Activated CD8-positive, alpha-beta T cell treated with anti-CD3 and anti-CD28 coated beads, Interleukin-2, amount 10 ng/mL, durations not matched to agents 7 days and 5 days (primary cell): ENCODE measurements at places on chromosomes 3 and 15. TPM values are rescaled to one million over a fixed set of nuclear protein-coding genes. Genes with fewer than 3 reads are reported as not detected.

The TM4SF18 gene
- not detected for total RNA-seq

The STAB1 gene
- total RNA-seq = not detected

GRCh38 chr3:16533928-16534574 is 20.6 kb upstream of the RFTN1 start:
- no peak overlapping the region for H3K4me3 ChIP-seq
- H3K36me3 ChIP-seq = no peaks in the 10 kb centered on the region
- no peak overlapping the region for H3K27ac ChIP-seq
- DNase-seq = no peak
- H3K27me3 ChIP-seq = peaks cover 34% of the 10 kb centered on the region
- peaks cover 4% of the 10 kb centered on the region for H3K4me1 ChIP-seq

DNA sequence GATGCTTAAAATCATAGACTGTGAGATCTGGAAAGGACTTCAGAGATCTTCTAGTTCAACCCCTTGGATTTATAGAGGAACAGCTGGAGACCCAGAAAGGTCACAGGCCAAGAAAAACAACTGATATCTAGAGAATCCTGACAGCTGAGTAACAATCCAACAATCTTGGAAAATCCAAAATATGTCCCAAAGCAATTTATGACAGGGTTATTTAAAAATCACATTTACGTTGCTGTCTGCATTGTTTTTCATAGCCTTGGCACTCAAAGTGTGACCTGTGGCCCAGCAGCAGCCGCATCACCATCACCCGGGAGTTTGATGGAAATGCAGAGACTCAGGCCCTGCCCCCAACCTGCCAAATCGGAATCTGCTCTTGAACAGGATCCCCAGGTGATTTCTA is 78.8 kb downstream of the FBN1 start:
- no peaks in the 10 kb centered on the region for H3K36me3 ChIP-seq
- no peak for DNase-seq
- no peak overlapping the region for H3K4me3 ChIP-seq
- no peak overlapping the region for H3K27ac ChIP-seq
- H3K4me1 ChIP-seq = no peaks in the 10 kb centered on the region

GRCh38 chr3:110470310-110470709 is 601.3 kb upstream of the NECTIN3 start:
- no peaks in the 10 kb centered on the region for H3K4me1 ChIP-seq
- no peak overlapping the region for H3K4me3 ChIP-seq
- no peak for DNase-seq

DNA sequence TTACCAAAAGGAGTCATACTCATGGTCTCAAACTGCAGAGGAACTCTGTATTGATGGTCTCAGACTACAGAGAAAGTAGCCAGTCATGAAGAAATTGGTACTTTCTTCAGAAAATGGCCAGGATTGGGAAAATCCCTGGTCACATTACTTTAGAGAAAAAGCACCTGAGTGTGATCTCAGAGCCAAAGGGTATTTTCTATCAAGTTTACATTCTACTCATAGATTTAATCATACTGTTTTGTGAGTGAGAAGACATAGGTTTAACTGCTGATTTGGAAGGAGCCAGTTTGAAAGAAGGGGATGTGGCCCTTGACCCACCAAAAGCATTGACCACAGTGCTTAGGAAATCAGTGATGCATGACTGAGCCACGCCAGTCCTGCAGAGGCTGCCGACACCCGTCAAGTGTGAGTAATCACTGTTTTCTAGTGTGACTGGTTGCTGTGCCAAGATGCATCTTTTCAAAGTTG is 203.6 kb downstream of the AKAP13 start:
- H3K27ac ChIP-seq = peak overlapping the region; percentile 95
- no peaks in the 10 kb centered on the region for H3K27me3 ChIP-seq
- H3K36me3 ChIP-seq = peaks cover 54% of the 10 kb centered on the region

DNA sequence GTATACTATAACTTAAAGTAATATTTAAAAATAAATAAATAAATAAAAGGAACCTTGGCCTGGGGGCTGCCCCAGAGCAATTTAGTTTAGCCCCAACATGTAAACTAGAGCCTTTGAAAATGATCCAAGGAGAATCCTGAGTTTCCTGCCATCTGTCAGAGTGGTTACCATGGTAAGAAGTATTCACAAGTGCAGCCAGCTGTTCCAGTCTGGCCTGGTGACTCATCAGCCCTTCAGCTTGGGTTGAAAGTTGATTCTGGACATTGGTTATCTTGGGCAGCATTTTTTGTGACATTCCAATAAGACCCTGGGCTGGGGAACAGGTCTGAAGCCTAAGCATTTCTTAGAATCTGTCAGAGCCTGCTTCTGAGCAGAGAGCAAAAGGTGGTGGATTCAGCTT is 72.7 kb upstream of the LRTM1 start:
- H3K4me1 ChIP-seq = no peaks in the 10 kb centered on the region
- H3K4me3 ChIP-seq = no peak overlapping the region
- no peak overlapping the region for H3K27ac ChIP-seq
- no peaks in the 10 kb centered on the region for H3K36me3 ChIP-seq

GRCh38 chr3:128345196-128345595 is 121.5 kb downstream of the DNAJB8 start:
- no peaks in the 10 kb centered on the region for H3K4me1 ChIP-seq
- no peak overlapping the region for H3K27ac ChIP-seq
- no peaks in the 10 kb centered on the region for H3K27me3 ChIP-seq
- DNase-seq = no peak
- H3K4me3 ChIP-seq = no peak overlapping the region

GRCh38 chr3:77102951-77103769 is 63.3 kb downstream of the ROBO2 start:
- DNase-seq = no peak
- no peaks in the 10 kb centered on the region for H3K27me3 ChIP-seq
- H3K36me3 ChIP-seq = no peaks in the 10 kb centered on the region
- H3K4me3 ChIP-seq = no peak overlapping the region

DNA sequence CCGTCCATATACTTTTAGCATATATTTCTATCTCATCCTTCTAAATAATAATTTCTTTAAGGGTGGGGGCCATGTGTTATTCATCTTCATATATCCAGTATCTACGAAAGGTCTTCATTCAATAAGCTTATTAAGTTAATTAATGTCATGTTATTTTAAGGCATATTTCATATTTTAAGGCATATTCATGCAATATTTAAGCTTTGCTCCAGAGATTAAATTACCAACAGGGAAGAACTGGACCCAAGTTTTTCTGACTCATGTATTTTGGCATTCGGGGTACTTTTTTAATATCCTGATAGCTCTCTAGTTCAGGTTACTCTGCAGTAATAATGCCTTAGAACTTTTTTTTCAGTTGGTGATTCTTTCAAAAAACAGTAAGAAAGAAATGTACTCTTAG is 27.4 kb downstream of the PHC3 start:
- DNase-seq = no peak
- no peak overlapping the region for H3K27ac ChIP-seq
- H3K4me3 ChIP-seq = no peak overlapping the region

DNA sequence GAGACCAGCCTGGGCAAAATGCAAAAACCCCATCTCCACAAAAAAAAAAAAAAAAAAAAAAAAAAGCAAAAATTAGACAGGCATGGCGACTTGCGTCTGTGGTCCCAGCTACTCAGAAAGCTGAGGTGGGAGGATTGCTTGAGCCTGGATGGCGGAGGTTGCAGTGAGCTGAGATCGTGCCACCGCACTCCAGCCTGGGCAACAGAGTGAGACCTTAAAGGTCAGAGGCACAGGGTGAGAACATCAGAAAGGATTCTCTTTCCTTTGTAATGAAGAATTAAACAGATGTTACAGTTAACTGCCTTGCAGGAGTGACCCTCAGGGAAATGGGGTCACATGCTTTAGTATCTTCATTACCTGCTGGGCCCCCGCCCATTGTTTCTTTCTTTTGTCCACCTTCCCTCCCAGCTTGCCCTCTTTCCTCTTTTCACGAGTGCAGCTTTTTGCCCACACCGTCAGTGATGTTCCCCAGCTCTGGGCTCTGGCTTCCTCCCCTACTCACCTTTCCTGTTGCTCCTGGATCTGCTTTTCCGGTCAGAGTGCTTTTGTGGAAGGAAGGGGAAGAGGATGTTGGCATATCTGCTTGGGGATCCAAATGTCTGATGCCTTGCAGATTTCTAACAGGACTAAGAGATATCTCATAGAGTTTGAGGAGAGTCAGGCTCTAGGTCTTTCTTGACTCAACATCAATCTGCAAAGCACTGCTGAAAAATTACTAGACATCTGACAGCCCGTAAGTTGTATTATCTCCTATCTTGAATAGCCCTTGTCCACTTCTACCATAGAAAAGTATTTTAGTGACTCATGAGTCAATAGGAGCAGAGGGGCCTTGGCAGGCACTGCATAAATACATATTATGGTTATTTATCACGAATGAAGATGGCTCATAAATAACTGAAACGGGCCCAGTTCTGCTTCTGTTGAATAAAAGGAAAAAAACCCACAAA is 35.6 kb upstream of the NDUFB4 start:
- no peaks in the 10 kb centered on the region for H3K36me3 ChIP-seq
- H3K4me1 ChIP-seq = peaks cover 11% of the 10 kb centered on the region
- no peak overlapping the region for H3K27ac ChIP-seq
- no peak overlapping the region for H3K4me3 ChIP-seq
- no peak for DNase-seq

GRCh38 chr3:35137612-35138011 is 501.7 kb upstream of the ARPP21 start:
- H3K4me3 ChIP-seq = no peak overlapping the region
- H3K36me3 ChIP-seq = no peaks in the 10 kb centered on the region
- no peaks in the 10 kb centered on the region for H3K4me1 ChIP-seq
- no peaks in the 10 kb centered on the region for H3K27me3 ChIP-seq
- no peak for DNase-seq

DNA sequence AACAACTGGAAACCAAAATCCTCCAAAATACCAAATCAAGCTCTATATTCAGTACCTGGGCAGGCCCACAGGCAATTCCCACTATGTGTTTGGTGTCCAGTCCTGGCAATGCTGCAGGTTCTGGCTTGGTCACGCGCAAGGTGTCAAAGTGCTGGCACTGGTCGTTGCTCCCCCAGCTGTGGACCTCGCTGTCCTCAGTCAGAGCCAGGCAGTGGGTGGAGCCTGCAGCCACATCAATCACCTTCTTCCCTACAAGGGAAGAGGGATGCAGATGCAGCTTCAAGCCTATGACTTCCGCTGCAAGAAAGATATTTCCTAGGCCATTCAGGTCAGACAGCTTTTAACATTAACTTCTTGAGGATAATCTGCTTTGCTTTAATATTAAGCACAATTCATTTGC is 61.3 kb downstream of the HERC2 start:
- DNase-seq = no peak
- no peaks in the 10 kb centered on the region for H3K27me3 ChIP-seq
- H3K36me3 ChIP-seq = peaks cover 8% of the 10 kb centered on the region

GRCh38 chr3:32113981-32114545 is 7.6 kb downstream of the GPD1L start:
- peak; percentile 33 for DNase-seq
- H3K27me3 ChIP-seq = no peaks in the 10 kb centered on the region
- H3K27ac ChIP-seq = peak overlapping the region; percentile 91
- H3K36me3 ChIP-seq = peaks cover 45% of the 10 kb centered on the region
- H3K4me3 ChIP-seq = peak overlapping the region; percentile 65
- peaks cover 69% of the 10 kb centered on the region for H3K4me1 ChIP-seq

GRCh38 chr3:171557173-171557572 is 97.0 kb upstream of the TNIK start:
- H3K27me3 ChIP-seq = no peaks in the 10 kb centered on the region
- H3K27ac ChIP-seq = no peak overlapping the region
- H3K4me3 ChIP-seq = no peak overlapping the region
- DNase-seq = no peak
- peaks cover 29% of the 10 kb centered on the region for H3K4me1 ChIP-seq
- H3K36me3 ChIP-seq = peaks cover 5% of the 10 kb centered on the region

DNA sequence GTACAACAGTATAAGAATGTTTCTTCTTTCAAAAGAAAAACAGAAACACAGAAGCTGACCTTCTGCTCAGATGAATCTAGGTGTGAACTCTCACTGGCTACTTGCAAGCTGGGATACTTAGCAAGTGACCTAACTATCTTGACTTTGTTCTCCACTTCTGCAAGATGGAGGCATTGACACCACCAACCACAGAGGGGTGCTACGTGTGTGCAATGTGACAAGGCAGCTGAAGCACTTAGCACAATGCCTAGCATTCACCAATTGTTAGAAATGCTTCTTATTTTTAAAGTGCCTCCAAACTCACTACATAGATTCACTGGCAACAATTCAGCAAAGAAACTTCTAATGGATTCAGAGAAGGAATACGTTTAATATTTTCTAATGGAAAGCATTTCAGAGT is 331.4 kb upstream of the WNT5A start:
- H3K4me1 ChIP-seq = no peaks in the 10 kb centered on the region
- no peaks in the 10 kb centered on the region for H3K36me3 ChIP-seq
- H3K27me3 ChIP-seq = no peaks in the 10 kb centered on the region
- DNase-seq = no peak

GRCh38 chr3:97515076-97515475 is 249.5 kb upstream of the ARL6 start:
- H3K36me3 ChIP-seq = no peaks in the 10 kb centered on the region
- no peak overlapping the region for H3K27ac ChIP-seq
- H3K27me3 ChIP-seq = no peaks in the 10 kb centered on the region

DNA sequence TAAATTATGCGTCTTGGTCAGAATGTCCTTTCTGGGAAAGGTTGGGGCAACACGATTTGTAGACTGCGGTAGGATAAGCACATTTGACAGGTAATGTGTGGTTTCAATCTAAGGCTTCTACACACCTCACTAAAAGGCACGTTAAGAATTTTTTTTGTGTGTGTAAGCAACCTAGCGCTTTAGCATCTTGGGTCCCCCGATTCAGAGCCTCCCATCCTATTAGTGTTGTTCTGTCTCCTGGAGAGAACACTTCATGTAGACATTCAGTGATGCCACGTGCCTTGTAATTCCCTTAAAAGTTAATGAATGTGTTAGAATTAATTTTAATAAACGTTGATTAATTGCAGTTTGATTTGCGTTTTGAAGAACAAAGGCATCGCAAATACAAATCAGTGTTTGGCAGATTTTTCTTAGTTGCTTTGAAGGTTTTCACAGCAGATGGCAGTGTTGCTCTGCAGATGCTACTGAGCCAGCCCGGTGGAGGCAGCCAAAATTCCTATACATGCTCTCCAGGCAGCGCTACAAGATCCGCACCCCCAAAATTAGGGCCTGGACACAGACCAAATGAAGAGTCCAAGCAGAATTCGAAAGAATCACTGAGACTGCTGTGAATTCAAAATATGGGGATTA is 63.5 kb downstream of the OTOL1 start:
- H3K4me1 ChIP-seq = no peaks in the 10 kb centered on the region
- DNase-seq = no peak
- no peaks in the 10 kb centered on the region for H3K27me3 ChIP-seq
- no peak overlapping the region for H3K27ac ChIP-seq

GRCh38 chr3:71930056-71930991 is 145.4 kb upstream of the PROK2 start:
- no peaks in the 10 kb centered on the region for H3K4me1 ChIP-seq
- H3K27ac ChIP-seq = no peak overlapping the region
- H3K36me3 ChIP-seq = no peaks in the 10 kb centered on the region
- H3K4me3 ChIP-seq = no peak overlapping the region

GRCh38 chr3:155805204-155805801 is 775 bp downstream of the C3orf33 start:
- DNase-seq = no peak
- peaks cover 10% of the 10 kb centered on the region for H3K27me3 ChIP-seq
- H3K4me1 ChIP-seq = peaks cover 10% of the 10 kb centered on the region
- no peaks in the 10 kb centered on the region for H3K36me3 ChIP-seq
- peak overlapping the region; percentile 22 for H3K27ac ChIP-seq

- no peak overlapping the region for H3K4me3 ChIP-seq
- no peak overlapping the region for H3K27ac ChIP-seq
- DNase-seq = no peak
- no peaks in the 10 kb centered on the region for H3K4me1 ChIP-seq
Measured at GRCh38 chr15:48680841-48681240, 35.3 kb upstream of the FBN1 start.
